ENCODE measurements at places on chromosomes 11 and 22.

DNA sequence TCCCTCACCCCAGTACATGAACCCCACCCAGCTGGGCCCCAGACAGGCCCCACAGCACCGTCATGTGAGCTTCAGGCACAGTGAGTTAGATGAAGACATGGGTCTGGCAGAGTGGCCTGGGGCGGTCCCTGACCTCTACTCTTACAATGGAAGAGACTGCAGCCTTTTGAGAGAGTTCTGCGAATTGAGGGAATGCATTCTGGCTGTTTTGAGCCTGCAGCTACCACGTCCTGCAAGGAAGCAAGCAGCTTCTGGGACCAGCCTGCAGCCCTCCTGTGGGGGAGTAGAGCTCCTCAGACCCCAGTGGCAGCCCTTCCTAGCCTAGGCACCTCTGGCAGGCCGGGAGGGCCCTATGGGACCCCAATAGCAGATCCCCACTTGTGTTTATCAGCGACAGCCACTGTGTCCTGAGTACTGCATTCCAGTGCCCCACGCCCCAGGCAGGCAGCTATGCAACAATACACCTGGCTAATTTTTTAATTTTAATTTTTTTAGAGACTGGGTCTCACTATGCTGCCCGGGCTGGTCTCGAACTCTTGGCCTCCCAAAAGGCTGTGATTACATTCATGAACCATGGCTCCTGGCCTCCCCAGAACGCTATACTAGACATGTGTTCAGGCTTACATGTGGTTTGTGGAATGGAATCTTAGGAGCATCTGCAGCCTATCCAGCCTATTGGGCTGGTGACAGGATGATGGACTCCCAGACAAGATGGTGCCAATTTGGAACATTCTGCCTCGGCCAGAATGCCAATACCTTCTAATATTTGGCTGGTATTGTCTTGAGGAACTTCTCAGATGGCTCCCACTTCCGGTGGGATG is 717 bp upstream of the SLC7A4 start:
- no peak for DNase-seq

- peak; percentile 11 for DNase-seq
These were observed 5.8 kb downstream of the SUSD2 start for GRCh38 chr22:24186892-24187670.

GRCh38 chr11:76210931-76211851 is 4.9 kb upstream of the WNT11 start:
- no peak for DNase-seq

DNA sequence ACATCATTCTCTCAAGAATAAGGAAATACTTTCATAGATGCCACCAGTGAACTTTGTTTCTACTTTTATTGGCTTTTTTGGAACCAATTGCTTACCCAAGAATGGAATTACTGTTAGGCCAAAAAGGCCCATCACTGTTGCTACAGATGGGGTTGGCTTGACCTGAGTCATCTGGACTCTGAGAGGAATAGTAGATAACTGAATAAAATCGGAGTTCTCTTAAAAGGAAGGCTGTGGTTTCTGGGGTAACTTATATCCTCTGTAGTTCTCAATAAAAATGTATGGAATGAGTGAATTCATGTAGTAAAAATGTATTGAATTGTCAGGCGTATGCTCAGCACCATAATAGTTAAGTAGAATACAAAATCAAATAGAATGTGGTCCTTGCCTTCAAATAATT is 56.6 kb downstream of the ARHGEF12 start:
- no peak for DNase-seq

- DNase-seq = no peak
These were observed 1074.4 kb downstream of the DLG2 start for GRCh38 chr11:84552791-84553190.

DNA sequence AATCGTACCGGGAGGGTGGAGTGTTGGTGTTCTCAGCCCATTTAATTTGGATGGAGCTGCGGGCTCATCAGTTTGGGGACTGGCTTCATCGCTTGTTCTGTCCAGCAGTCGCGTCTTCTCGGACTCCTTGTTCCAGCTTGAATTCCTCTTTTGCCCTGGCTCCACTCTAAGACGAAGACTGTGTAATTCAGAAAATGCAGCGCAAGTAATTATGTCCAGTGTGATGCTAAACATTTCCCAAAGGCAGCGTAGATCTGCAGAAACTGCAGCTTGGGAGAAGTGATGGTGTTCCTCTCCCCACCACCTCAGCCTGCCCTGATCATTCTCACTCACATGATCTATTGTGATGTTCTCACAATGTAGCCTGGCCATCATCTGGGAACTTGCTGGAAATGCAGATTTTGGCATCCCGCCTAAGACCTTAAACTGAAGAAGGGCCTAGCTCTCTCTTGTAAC is 666 bp downstream of the SLC25A18 start:
- DNase-seq = no peak

GRCh38 chr11:131866535-131867400 is 496.4 kb downstream of the NTM start:
- no peak for DNase-seq

DNA sequence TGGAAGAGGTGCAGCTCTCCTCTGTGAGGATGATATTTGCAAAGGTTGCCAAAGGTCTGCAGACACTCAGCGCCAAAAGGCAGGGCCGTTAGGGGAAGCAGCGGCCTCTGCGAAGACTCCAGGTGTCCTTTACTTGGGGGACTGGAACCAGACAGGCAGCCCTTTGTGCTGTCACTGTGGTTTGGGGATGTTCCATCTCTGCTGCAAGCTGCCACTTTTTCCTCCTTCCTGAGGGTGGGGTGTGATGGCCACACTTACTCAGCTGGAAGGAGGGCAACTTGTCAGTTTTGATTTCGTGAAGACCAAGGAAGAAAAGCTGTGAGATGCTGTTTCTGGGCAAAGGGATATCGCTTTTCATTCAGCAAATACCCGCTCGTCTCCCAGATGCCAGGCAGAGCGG is 96.5 kb upstream of the PRR5 start:
- no peak for DNase-seq

Measured in BE2C (cell line).